ENCODE measurements at places on chromosomes 7 and 10.

GRCh38 chr7:155644971-155645509, 579 bp downstream of the RBM33 start:
- DNase-seq = peak; percentile 40

GRCh38 chr7:128385988-128386925, 23.5 kb downstream of the IMPDH1 start:
- no peak for DNase-seq

DNA sequence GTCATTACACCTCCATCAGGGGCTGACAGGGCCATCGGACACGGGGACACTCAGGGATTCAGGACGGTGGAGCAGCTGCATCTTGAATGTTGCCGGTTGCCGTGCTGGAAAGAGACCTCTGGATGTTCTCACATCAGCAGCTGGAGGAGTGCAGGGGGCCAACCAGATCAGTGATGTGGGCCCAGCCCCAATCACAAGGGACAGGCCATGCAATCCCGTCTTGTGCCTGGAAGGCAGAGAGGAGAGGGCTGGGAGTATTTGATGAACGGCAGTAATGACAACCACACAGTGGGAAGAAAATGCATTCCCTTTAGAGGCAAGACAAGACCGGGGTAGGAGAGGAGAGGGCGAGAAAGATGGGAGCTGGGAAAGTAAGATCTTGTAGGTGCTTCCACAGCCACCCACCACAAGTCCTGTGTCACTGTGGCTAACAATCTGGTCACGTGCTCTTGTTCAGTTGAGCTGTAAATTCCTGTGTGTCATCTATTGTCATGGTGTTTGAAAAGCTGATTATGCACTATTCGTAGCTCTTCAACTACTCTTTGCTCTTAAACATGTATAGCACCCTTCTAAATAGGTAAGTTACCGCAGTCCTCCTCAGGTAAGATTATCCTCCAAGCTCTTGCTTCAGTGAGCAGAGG, 85.9 kb upstream of the LEP start:
- DNase-seq = no peak

DNA sequence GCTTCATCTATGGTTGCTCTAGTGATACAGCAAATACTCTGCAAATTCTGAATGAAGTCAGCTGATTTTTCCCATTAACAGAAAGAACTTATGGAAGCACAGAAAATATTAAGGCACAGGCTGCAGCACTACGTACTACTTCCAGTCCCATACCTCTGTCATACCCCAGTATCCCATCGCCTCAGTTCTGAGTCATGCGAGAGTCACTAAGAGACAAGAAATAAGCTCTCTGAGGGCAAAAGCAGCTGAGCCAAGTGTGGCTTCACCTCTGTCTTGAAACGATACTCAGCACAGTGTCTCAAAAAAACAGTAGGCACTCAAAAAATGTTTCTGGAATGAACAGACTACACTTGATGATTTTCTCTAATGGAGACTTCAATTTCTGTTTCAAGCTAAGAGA, 48.2 kb downstream of the EZH2 start:
- DNase-seq = no peak

GRCh38 chr7:97959046-97959445, 30.9 kb downstream of the OCM2 start:
- DNase-seq = no peak

GRCh38 chr10:78173360-78174015, 139.8 kb downstream of the RPS24 start:
- DNase-seq = no peak

- no peak for DNase-seq
Observed at GRCh38 chr10:119507115-119507514, 35.4 kb downstream of the RGS10 start.

DNA sequence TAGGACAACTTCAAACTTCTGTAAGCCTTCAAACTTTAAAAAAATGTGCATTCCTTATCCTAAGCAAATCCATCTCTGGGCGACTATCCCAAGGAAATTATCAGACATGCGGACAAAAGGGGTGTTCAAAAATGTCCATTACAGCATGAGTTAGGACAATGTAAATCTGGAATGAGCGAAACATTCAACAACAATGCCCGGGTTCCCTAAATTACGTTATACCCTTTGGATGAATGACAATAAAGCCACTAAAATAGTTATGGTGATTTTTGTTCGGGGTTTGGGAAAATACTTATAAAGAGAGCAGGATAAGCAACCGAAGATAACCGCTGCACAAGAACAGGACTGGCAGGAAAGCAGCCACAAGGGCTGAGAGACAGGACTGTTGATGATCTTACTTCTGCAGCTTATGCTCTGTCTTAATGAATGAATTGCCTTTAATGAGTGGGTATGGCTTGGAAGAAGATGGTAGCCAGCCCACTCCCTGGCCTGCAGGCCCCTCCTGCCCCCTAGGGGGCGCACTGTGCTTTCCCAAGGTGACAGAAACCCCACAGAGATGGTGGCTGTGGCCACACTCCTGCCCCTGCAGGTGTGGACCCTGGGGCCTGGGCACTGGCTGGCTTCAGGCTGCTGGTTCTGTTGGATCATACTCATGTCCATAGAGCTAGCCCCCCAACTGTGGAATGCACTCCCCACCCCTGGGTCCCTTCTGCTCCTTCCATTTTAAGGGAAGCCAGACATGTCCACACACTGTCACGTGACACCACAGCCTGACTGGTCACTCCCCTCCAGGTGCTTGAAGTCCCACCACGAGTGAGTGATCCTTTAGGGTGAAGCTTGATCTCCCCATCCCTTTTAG, 45.0 kb downstream of the ZCCHC24 start:
- peak; percentile 13 for DNase-seq

DNA sequence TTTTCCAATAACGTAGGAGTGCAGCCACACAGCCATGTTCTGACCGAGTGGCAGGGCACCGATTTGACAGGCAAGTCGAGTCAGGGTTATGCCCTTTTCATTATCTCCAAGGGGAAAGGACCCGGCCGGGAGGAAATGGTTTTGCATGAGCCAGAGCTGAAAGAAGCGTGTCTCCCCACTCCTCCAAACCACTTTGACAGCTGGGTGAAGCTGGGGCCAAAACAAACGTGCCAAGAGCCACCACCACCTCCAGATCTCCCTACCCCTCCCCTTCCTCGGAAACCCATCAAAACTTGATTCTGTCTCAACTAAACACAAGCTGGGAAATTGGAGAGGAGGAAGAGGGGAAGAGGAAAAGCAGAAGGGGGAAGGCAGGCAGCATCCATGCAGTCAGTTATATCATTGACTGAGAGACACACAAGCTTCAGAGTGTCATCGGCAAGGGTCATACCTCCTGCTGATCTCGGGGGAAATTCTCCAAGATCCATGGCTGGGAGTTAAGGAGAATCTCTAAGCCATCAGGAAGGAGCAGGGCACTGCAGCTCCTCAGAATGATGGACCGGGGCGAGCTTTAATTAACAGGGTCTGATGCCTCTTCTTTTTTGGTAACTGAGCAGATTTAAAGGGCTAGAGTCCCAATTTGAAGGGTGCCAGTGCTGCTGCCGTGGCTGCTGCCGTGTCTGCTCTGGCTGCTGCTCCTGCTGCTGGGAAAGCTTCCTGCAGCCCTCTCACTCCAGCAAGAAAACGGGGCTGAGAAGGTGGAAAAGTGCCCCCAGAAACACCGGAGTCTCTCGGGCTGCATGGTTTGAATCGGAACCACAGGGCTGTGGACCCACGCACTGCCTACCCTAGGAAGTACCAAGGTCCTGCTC, 34.7 kb upstream of the CALN1 start:
- no peak for DNase-seq

DNA sequence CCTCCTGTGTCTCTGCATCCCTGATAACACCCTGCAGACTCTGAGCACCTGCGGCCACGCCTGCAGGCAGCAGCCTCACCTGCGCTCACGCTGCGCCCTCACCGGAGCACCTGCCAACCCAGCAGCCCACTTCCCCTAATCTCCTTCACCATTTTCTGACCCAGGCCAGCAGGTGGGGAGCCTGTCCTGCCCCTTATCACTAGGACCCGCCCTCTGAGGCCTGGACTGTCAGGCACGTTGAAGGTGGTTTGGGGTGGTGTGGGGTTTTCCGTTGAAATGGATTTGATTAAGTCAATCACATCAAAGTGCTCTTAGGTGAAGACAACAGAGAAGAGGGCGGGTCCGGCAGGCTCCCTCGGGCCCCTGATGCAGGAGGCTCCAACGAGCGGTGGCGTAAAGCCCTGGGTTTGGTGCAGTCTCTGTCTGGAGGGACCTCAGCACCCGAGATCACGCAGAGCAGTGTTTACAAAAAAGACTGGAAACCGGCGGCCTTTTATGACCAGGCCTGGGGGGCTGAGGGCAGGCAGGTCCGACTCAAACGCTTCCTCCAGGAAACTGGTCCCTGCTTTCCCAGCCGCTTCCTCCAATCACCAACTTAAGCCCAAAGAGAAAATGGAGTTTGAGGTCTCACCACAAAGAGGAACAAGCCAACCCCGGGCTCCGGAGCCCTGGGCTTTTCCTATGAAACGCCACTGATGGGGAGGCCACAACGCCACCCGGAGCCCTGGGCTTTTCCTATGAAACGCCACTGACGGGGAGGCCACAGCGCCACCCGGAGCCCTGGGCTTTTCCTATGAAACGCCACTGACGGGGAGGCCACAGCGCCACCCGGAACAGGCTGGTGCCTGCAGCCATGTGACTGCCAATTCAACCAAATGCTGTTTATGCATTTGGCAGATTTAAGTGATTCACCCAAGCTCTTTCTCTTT, 45.5 kb downstream of the DPYSL4 start:
- no peak for DNase-seq

DNA sequence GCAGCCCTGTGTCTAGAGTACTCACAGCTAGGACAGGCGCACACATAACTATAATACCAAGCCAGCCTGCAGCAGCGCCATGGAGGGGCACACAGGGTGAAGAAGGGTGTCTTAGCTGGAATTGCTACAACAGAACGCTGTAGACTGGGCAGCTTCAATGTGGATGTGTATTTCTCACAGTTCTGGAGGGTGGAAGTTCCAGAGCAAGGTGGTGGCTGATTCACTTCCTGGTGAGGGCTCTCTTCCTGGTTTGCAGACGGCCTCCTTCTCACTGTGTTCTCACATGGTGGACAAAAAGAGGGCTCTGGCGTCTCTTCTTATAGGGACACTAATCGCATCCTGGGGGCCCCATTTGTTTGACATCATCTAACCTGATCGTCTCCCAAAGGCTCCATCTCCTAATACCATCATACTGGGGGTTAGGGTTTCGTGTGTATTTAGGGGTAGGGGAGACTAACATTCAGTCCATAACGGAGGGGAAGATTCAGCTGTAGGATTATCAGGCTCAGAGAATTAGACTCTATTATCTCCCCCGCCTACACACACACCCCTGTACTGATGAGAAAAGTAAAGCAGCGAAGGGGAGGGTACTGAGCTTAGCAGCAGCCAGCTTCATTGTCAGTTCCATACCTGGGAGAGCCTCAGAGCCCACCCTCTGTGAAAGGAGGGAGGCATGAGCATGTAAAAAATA, 289.1 kb downstream of the CCDC3 start:
- no peak for DNase-seq

DNA sequence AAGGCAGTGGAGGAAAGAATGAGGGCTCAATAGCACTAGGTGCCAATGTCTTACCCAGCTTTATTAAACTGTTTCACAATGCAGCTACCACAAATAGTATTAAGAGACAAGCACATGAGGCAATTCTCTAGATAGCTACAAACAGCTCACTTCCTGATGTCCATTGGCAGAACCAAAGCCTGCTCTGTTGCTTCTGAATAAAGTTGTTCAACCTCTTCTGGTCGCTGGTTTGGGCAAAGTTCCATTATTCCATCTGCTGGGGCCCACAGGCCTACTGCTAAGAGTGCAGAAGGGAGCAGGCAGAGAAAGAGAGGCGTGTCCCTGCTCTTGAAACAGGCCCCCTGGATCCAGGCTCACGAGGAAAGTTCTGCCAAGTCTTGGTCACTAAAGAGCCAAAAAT, 173.9 kb downstream of the ZNF438 start:
- DNase-seq = no peak

DNA sequence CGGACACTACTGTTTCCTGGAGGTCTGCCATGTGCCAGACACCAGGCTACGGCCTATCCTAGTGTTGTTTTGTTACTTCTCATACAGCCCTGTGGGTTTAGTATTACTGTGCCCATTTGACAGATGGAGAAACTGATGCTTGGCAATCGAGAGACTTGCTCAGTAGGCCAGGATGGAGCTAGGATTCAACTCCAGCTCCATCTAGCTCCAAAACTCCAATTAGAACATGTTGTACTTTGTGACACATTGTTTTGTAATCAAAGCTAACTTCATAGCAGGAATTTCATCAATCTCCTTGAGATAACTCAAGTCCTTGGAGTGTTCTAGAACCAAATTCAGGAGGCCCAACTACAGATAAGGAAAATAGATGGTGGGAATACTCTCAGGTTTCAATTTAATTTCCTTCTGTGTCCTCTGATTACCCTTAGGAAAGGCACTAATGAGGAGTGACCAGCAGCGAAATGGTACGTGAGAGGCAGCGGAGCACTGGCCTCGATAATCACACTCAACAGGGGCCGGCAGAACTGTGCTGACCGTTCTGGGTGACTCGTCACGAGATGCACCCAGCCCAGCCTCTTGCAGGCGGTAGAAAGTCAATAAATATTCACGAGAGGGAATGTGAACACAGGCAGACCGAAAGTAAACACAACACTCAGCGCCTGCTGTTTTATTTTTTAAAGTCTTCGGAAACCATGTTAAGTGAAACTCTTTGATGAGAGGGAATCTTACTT, 269.6 kb upstream of the NEBL start:
- DNase-seq = no peak

GRCh38 chr7:47571331-47572093, 10.4 kb downstream of the TNS3 start:
- no peak for DNase-seq

DNA sequence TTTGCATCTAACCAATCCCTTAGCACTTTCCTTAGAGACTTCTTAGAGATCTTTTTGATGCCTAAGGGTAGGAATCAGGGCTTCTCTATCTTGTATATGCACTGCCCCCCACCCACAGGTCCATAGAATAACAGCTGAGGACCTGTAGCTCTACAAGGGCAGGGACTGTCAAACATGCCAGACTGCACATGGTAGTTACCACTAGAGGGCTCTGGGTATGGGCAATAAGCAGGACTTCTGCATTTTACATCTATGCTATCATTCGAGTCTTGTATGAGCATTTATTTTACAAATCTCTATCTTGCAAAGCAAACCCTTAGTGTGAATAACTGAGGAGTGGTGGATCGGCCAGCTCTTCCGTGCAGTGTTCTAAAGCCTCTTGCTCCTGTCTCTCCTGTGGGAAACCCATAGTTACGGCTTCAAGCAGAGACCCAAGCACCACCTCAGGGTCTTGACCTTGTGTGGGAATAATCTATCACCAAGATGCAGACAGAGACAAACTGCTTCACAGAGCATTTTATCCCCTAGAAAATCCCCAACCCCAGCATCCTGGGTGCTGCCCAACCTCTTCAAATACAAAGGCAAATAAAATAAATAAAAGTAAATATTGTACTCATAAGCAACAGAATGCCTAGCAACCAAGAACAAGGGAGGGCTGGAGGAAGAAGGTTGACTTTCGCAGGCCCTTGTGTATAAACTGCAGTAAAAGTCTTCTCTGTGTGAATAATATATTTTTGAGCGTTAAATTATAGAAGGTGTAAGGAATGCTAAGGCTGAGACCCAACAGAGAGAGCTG, 219.3 kb downstream of the WDR11 start:
- DNase-seq = no peak

GRCh38 chr7:12196386-12196785, 14.7 kb upstream of the TMEM106B start:
- DNase-seq = no peak
